ENCODE measurements at places on chromosomes 1 and 21.

- DNase-seq: peak; percentile 94
Measured at GRCh38 chr1:61641578-61642336, 83.2 kb downstream of the TM2D1 start.

DNA sequence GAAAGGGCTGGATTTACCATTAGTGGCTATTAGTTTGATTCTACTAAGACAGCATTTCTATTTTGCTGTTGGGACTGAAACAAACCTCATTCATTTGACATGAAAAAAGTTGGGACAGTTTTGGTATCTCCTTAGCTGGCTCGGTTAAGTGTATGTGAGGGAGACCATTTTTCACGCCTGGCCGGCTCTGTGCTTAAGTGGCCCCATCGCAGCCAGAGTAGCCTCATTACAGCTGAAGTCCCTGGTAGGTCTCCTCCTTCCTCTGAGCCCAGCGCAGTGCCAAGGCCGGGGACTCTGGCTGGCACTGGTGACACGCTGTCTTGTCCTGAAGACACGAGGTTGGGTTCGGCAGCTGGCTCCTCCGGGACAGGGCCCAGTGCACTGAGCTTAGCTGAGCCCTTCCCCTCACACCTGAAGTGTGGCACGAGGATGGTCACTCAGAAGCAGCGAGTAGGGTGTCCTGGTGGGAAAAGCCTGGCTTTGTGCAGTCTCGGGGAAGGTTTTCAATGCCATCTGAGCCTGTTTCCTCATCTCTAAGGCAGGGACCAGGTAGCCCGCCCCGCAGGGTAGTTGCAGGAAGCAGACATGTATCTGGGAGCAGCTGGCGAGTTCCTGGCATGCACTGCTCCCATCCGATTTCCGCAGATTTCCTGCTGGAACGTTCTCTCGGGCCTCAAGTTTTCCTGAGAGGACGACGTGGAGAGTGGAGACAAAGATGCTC, 196.5 kb downstream of the DYRK1A start:
- DNase-seq: no peak

DNA sequence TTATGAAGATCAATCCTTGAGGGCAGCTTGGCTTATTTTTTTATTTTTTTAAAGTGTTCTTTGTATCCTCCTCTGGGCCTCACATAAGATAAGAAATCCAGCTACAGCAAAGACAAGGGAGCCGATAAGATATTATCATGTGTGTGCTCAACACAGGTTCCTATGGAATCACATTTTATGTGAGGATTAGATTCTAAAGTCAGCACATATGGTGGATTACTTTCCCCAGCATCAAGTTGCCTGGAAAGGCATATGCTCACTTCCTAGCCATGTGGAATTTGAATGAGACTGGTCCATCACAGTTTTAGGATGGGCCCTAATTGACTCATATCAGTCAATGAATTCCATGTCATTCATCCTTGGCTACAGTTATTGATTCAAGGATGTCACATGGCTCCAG, 456.9 kb upstream of the LRRC7 start:
- no peak for DNase-seq

GRCh38 chr1:6732942-6733341, 31.3 kb upstream of the DNAJC11 start:
- no peak for DNase-seq

DNA sequence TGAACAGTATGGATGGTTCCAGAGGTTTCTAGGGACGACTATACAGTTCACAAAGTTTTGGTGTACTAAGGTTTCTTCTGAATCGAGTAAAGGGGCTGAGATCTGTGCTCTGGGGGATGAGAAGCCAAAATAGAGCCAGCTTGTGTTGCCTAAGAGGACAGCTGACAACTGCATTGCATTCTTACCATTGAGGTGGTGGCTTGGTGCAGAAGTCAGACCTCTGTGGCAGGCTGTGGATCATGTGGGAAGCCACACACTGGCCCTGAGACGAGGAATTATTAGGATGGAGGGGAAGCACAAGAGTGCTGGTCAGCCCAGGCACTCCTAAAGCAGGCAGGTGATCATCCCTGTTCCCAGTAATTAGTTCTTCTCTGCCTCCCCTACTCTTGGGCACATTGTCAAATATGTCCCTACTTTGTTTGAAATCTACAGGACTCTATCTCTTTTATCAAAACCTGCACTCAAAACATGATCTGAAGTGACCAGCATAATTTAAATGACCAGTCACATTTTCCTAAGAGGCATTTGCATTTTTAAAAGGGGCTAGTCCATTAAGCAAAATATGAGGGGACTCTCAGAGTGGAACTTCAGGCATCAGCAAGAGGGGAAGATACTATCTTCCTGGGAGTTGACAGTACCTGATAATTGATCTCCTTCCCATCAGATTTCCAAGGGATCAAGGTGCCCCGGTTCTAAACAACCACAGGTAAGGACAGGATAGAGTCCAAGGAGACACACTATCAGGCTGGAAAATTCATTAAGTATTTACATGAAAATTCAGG, at the start of gene FCRLB:
Gene FCRLB, plus strand, starts transcription at position 589 of the 782 bp plus-strand sequence. CDS start 1,129 bp downstream, outside the sequence.
- no peak for DNase-seq

- no peak for DNase-seq
Measured at GRCh38 chr1:179757933-179758332, 14.8 kb downstream of the FAM163A start.

GRCh38 chr1:214514032-214514818, 37.2 kb downstream of the PTPN14 start:
- DNase-seq: no peak

- no peak for DNase-seq
Measured at GRCh38 chr1:89149976-89150375, 24.1 kb upstream of the GBP2 start.

GRCh38 chr1:15691434-15692032, 7.4 kb downstream of the PLEKHM2 start:
- DNase-seq: no peak

DNA sequence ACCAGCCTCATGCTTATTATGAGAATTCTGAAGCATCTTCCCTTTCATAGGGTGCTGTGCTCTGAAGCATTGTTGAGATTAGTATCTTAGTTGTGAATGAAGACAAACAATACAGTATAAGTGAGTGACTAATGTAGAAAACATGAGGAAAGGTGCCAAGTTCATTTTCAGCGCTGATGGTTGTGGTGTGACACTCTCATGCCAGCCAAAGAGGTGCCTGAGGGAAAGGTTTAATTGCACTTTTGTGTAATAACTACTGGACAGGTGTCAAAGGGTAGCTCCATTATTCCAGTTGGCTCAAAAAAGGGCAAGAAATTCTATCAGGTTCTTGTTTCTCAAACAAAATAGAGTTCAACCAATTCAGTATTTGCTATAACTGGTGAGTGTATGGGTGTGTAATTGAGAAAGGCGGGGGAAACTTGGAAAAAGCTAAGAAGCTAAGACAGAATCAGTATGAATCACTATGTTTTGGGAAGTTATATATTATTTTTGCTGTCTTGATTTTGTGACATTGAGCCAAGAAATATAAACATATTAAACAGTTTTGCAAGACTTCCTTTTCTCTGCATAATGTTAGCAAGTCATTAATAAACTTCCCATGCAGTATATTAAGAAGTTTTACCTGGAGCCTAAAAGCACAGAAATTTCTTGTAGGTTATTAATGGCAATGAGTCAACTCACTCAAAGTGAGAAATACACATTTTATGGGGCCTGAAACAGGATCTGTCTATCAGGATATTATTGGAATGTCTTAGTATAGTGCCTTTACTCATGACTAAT, 31.8 kb downstream of the KCNK2 start:
- no peak for DNase-seq

- no peak for DNase-seq
Measured at GRCh38 chr1:243287652-243288051, 31.8 kb downstream of the SDCCAG8 start.

DNA sequence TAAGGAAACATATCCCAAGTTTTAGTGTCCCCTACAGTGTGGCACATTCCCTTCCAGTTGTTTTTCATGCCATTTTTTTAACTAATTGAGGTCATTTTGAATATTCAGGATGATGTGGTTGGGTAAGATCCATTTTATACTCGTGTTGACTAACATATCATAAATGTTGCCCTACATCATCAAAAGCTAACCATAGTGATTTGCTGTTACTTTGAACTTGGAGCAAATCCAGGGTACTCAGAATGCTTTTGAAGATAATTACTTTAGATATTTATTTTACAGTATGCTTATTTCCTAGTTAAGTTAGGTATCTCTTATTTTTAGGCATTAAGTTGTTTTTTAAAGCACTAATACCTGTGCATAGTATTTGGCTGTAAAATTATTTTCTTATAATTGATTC, 57.8 kb downstream of the DYRK1A start:
- no peak for DNase-seq

Measured in posterior vena cava (tissue), 2 donors.